ENCODE measurements at places on chromosomes 12 and 14. TPM values are rescaled to one million over a fixed set of nuclear protein-coding genes. Genes with fewer than 3 reads are reported as not detected.

The HOXC12 gene
- not detected for total RNA-seq

DNA sequence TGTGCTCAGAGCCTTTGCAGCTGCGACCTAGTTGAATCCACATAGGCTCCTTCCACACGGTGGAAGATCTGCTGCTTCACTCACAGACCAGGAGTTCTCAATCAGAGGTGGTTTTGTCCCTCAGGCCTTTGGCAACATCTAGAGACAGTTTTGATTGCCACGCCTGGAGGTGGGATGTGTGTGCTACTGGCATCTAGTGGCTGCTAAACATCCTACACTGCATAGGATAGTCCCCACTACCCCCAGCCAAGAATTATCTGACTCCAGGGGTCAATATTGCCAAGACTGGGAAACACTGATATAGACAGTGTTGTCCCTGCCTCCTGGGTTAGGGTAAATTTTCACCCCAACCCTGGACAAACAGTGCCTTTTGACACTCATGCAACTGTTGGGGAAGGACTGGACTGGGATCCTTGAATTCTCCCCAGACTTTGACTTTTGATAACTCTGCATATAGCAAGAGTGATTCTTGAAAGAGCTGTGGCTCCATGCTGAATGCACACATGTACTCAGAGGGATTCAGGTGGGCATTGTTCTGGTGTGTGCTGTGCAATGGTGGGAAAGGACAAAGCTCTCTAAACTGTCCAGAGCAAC, 39.8 kb downstream of the BAZ2A start:
- no peak for DNase-seq

The MYF5 gene
- not detected for total RNA-seq

DNA sequence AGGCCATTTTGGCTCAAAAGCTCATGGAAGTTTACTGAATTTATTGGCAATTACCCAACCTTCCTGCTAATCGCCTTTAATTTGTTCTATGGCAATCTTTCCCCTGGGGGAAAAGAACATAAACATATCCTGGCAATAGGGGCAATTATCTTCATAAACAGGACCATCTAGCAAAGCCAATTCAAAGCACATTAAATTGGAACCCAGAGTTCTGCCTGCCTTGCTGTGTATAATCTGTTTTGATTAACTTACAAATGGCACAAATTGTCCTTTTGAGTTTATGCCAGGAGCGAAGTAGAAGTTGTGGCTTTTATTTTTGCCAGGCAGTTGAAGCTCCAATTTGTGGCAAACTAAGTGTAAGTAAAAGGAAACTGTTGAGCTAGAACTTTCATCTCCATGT, 68.6 kb downstream of the C12orf50 start:
- no peak for DNase-seq

The PLEKHA5 gene
- total RNA-seq, result 5.5 TPM

The LRRC9 gene
- not detected for total RNA-seq

GRCh38 chr14:104295681-104296387, 157.4 kb downstream of the KIF26A start:
- DNase-seq, result no peak

Measured in CD8-positive, alpha-beta memory T cell (primary cell).